ENCODE measurements at places on chromosomes 5 and 9. TPM values are rescaled to one million over a fixed set of nuclear protein-coding genes. Genes with fewer than 3 reads are reported as not detected.

PCDHGB6 gene
- total RNA-seq = 6.2 TPM

OR1Q1 gene
- total RNA-seq = not detected

SMIM32 gene
- not detected for total RNA-seq

ENG gene
- total RNA-seq = 209 TPM

DMRT2 gene
- total RNA-seq = not detected
